ENCODE measurements at places on chromosomes 1 and 21. TPM values are rescaled to one million over a fixed set of nuclear protein-coding genes. Genes with fewer than 3 reads are reported as not detected.

The IARS2 gene
- 32.7 TPM for total RNA-seq

The COL11A1 gene
- 0.52 TPM for total RNA-seq

The KCNAB2 gene
- 4.6 TPM for total RNA-seq

The UBL4B gene
- not detected for total RNA-seq

The LCE1F gene
- not detected for total RNA-seq

The PLPPR5 gene
- under 0.01 TPM for total RNA-seq

The PRDM2 gene
- 21.8 TPM for total RNA-seq

The PLA2G2F gene
- total RNA-seq: not detected

The PCNX2 gene
- total RNA-seq: 72.1 TPM

The INSRR gene
- total RNA-seq: under 0.01 TPM

The FABP3 gene
- total RNA-seq: 1.0 TPM

The STXBP3 gene
- total RNA-seq: 39.6 TPM

The OXCT2 gene
- total RNA-seq: 2.6 TPM

DNA sequence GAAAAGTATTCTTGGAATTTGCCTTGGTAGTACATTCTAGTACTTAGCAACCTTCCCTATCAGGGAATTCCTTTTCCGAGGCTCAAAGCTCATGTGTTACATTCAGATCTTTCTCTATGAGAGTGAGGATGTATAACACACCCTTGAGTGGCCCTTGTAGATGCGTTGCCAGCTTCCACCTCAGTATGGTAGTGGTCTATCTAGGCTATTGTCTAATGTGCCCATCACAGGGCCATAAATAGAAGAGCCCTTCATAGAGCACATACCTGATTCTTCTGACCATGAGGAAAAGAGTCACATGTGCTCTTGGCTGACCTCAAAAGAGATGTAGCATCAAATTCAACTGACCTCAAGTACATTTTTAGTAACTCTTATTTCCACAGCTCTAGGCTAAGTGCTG lies 14.0 kb upstream of the ZC3H11B start:
- no peak overlapping the region for H3K4me3 ChIP-seq
- H3K27ac ChIP-seq: no peak overlapping the region
- no peaks in the 10 kb centered on the region for H3K27me3 ChIP-seq

DNA sequence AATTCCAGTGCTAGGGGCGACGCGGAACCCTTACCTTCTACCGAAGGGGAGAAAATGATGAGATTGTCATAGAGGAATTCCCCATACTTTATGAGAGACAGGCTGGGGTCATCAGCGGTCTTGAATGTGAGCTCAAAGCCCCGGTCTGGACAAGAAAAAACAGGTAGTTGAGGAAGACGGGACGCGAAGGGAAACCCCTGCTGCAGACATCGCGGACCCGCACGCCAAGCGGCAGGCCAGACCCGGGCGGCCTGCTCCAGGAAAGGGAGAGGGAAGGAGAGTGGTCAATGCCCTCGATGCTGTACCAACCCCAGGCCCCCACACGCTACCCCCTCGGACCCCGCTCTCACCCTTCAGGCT lies 342 bp downstream of the DDOST start:
- peaks cover 5% of the 10 kb centered on the region for H3K36me3 ChIP-seq
- H3K27me3 ChIP-seq: no peaks in the 10 kb centered on the region
- DNase-seq: no peak
- H3K27ac ChIP-seq: no peak overlapping the region

GRCh38 chr1:216598448-216598847 lies 124.8 kb downstream of the ESRRG start:
- no peaks in the 10 kb centered on the region for H3K27me3 ChIP-seq
- no peak overlapping the region for H3K4me3 ChIP-seq
- peaks cover 6% of the 10 kb centered on the region for H3K4me1 ChIP-seq

- H3K36me3 ChIP-seq: no peaks in the 10 kb centered on the region
- H3K4me1 ChIP-seq: peaks cover 71% of the 10 kb centered on the region
- no peak overlapping the region for H3K4me3 ChIP-seq
- H3K27ac ChIP-seq: peak overlapping the region; percentile 96
These were observed 2.5 kb upstream of the LEFTY1 start for GRCh38 chr1:225891229-225891972.

DNA sequence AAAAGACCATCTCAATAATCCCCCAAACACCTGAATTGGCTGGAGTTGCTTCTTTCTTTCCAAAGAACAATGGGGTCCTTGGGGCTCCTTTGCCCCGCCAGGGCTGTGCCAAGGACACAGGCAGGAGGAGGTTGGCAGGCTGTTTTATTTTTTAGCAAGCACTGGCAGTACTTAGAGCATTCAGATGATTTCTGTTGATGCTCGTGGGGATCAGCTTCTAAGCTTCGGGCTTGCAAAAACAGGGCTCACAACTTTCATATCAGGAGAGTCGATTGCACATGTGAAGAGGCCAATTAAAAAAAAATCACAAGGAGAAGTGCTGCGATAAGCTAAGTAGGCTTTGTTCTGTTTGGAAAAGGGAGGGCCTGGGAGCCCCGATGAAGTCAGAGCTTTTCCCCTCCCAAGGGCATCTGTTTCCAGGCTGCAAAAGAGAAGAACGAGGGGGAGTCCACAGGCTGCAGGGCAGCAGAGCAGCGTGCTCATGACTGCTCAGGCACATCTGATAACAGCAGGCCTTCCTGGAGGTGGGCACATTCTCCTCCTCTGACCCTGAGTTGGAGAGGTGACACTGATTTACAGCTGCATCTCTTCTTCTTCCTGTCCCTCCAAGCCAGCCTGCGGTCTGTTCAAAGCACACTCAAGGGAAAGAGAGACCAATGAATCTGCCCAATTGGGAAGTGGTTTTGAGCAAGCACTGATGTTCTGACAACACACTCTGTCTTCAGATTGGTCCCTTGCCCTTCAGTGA lies 27.3 kb upstream of the BCAR3 start:
- peaks cover 8% of the 10 kb centered on the region for H3K4me1 ChIP-seq
- H3K4me3 ChIP-seq: no peak overlapping the region
- H3K27me3 ChIP-seq: no peaks in the 10 kb centered on the region
- no peak overlapping the region for H3K27ac ChIP-seq
- DNase-seq: peak; percentile 50

DNA sequence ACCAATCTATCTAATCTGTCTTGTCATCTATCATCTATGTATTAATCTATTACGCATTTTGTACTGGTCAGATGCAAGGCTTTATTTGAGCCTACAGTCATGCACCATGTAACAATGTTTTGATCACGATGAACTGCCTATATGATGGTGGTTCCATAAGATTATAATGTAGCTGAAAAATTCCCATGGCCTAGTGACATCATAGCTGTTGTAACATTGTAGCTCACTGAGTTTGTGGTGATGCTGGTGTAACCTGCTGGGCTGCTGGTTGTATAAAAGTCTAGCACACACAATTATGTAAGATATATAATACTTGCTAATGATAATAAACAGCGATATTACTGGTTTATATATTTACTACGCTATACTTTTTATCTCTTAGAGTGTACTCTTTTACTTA lies 64.8 kb upstream of the IGSF5 start:
- H3K27me3 ChIP-seq: no peaks in the 10 kb centered on the region
- no peak for DNase-seq
- no peak overlapping the region for H3K4me3 ChIP-seq
- H3K36me3 ChIP-seq: no peaks in the 10 kb centered on the region
- H3K27ac ChIP-seq: no peak overlapping the region

DNA sequence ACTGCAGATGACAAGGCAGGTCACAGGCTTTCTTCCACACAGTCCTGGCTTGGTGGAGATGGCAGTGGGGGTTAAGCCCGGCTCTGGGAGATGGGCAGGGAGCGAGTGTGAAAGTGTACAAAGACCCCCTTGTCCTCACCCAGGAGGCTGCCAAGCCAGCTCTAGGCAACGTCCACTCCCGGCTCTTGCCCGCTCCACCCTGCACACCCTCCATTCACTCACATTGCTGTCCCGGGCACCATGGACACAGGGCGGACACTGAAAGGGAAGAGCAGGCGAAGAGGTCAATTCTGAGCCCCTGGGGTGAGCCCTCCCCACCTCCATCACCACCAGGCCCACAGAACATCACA lies 8.9 kb downstream of the COL16A1 start:
- no peak for DNase-seq
- H3K4me1 ChIP-seq: peaks cover 8% of the 10 kb centered on the region
- no peaks in the 10 kb centered on the region for H3K27me3 ChIP-seq
- H3K27ac ChIP-seq: no peak overlapping the region
- H3K4me3 ChIP-seq: no peak overlapping the region

DNA sequence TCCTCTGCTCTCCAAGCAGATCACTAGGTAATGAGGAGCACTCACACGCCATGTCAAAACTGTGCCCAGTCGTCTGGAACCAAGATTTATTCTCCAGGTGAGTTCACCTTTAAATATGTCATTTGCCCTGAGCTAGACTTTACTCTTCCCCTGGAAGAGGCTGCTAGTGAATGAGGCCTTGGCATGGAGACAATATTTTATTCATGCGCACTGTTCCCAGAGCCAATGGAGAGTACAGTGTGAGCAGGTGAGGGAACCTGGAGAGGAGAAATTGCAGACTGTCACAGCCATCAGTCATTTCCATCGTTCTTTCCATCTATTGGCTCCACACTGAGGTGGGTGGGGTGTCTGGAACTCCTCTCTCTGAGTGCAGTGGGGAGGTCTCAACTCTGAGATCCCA lies 333.6 kb downstream of the KCNH1 start:
- H3K36me3 ChIP-seq: no peaks in the 10 kb centered on the region
- no peak overlapping the region for H3K4me3 ChIP-seq
- H3K27ac ChIP-seq: no peak overlapping the region

- DNase-seq: no peak
- H3K27ac ChIP-seq: no peak overlapping the region
- peaks cover 12% of the 10 kb centered on the region for H3K36me3 ChIP-seq
- H3K27me3 ChIP-seq: no peaks in the 10 kb centered on the region
- H3K4me3 ChIP-seq: no peak overlapping the region
- H3K4me1 ChIP-seq: no peaks in the 10 kb centered on the region
These were observed 74.3 kb downstream of the CEP350 start for GRCh38 chr1:180028864-180029263.

DNA sequence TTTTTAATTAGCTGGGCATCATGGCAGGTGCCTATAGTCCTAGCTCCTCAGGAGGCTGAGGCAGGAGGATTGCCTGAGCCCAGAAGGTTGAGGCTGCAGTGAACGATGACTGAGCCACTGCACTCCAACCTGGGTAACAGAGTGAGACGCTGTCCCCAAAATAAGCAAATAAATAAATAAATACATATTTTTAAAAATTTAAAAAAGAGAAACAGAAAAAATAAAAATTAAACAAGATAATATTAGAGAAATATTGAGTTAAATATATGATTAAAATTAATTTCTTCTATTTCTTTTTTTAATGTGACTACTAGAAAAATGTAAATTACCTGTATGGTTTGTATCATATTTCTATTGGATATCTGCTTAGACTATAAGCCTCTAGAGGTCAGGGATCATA lies 59.3 kb upstream of the ATP1A1 start:
- no peak overlapping the region for H3K27ac ChIP-seq
- no peaks in the 10 kb centered on the region for H3K27me3 ChIP-seq
- H3K36me3 ChIP-seq: no peaks in the 10 kb centered on the region
- DNase-seq: no peak

- H3K27ac ChIP-seq: no peak overlapping the region
- H3K4me3 ChIP-seq: no peak overlapping the region
- no peak for DNase-seq
- peaks cover 33% of the 10 kb centered on the region for H3K4me1 ChIP-seq
- H3K27me3 ChIP-seq: no peaks in the 10 kb centered on the region
- H3K36me3 ChIP-seq: no peaks in the 10 kb centered on the region
These were observed 159.4 kb upstream of the UBE2U start for GRCh38 chr1:64043976-64044375.

GRCh38 chr1:229148743-229149142 lies 122.2 kb upstream of the RAB4A start:
- H3K4me1 ChIP-seq: peaks cover 14% of the 10 kb centered on the region
- no peak for DNase-seq
- H3K27me3 ChIP-seq: no peaks in the 10 kb centered on the region
- H3K36me3 ChIP-seq: no peaks in the 10 kb centered on the region
- H3K4me3 ChIP-seq: no peak overlapping the region

DNA sequence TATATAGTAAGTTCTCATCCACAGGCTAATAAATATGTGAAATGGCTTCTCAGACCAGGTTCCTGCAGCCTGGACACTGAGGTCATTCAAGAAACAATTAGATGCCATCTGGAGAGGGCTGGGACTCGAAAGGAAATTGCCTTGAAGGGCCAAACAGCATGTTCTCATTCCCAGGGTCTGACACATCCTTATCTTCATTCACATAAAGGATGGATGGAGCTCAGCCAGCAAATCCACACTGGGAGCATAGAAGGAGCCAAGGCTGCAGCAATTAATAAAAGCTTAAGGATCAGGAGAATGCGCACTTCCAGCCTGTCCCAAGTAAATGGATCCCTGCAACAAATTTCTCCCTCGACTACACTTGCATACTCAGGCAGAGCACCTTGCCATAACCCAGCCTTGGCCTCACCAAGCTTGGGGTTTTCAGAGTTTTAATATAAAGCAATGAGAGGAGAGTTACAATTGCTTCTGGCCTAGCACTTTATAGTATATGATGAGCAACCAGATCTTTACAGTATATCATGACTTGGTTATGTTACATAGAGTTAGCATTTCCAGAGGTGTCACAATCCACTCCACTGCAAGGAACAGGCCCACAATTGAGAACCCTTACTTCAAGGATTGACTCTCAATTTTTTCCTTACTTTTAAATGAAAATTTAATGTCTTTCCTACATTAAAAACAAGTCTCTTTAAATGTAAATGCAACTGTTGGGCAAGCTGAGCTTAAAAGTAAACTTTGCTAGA lies 55.9 kb downstream of the BCAR3 start:
- H3K4me1 ChIP-seq: peaks cover 11% of the 10 kb centered on the region
- no peak overlapping the region for H3K27ac ChIP-seq
- H3K27me3 ChIP-seq: no peaks in the 10 kb centered on the region
- H3K36me3 ChIP-seq: no peaks in the 10 kb centered on the region
- no peak for DNase-seq

- H3K27ac ChIP-seq: no peak overlapping the region
- no peaks in the 10 kb centered on the region for H3K4me1 ChIP-seq
- no peak for DNase-seq
- no peaks in the 10 kb centered on the region for H3K27me3 ChIP-seq
These were observed 90.2 kb upstream of the RUNX1 start for GRCh38 chr21:35139382-35139715.

DNA sequence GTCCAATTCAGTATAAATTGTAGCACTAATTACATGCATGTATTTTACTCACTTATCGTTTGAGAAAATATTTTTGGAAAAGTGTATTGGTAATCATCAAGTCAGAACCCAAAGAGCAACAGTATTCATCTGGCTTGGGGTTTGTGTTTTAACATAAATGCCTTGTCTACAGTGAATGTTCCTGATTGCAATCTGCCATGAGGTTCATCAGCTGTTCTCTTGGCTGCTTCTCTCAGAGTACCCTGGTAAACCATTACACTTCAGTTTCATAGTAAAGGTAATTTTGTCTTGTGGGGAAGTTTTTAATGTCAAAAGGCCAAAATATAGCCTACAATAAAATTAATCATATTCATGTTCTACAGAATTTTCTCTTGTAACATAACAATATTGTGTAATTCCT lies 150.3 kb downstream of the IFI44 start:
- H3K27me3 ChIP-seq: no peaks in the 10 kb centered on the region
- no peaks in the 10 kb centered on the region for H3K36me3 ChIP-seq
- H3K4me1 ChIP-seq: no peaks in the 10 kb centered on the region
- H3K27ac ChIP-seq: no peak overlapping the region
- no peak overlapping the region for H3K4me3 ChIP-seq

- no peak for DNase-seq
- H3K4me3 ChIP-seq: no peak overlapping the region
- H3K36me3 ChIP-seq: no peaks in the 10 kb centered on the region
- no peak overlapping the region for H3K27ac ChIP-seq
- no peaks in the 10 kb centered on the region for H3K27me3 ChIP-seq
These were observed 26.2 kb downstream of the UBASH3A start for GRCh38 chr21:42429856-42430255.

GRCh38 chr1:242828199-242828598 lies 303.7 kb upstream of the PLD5 start:
- H3K27ac ChIP-seq: no peak overlapping the region
- no peaks in the 10 kb centered on the region for H3K4me1 ChIP-seq
- H3K4me3 ChIP-seq: no peak overlapping the region
